ENCODE measurements at places on chromosomes 6 and 20. TPM values are rescaled to one million over a fixed set of nuclear protein-coding genes. Genes with fewer than 3 reads are reported as not detected.

DNA sequence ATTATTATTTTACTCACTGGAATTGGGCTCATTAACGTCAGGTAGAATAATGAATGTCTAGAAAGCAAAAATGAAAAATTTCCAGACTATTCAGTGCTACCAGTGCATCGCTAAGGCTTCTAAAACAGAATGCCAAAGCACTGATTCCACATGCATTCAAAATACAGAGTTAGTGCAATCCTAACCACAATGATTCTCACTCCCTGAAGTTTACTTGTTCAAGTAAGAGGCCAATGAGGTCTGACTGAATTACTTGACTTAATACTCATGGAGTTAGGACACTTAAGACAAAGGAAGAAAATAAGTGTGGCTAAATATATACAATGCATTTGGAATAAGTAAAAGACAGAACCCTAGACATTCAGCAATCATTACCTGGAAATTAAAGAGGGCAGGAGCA lies 220.5 kb downstream of the PKHD1 start:
- no peak overlapping the region for H3K4me3 ChIP-seq
- no peaks in the 10 kb centered on the region for H3K36me3 ChIP-seq
- no peak overlapping the region for H3K27ac ChIP-seq
- no peaks in the 10 kb centered on the region for H3K4me1 ChIP-seq
- no peaks in the 10 kb centered on the region for H3K27me3 ChIP-seq

DNA sequence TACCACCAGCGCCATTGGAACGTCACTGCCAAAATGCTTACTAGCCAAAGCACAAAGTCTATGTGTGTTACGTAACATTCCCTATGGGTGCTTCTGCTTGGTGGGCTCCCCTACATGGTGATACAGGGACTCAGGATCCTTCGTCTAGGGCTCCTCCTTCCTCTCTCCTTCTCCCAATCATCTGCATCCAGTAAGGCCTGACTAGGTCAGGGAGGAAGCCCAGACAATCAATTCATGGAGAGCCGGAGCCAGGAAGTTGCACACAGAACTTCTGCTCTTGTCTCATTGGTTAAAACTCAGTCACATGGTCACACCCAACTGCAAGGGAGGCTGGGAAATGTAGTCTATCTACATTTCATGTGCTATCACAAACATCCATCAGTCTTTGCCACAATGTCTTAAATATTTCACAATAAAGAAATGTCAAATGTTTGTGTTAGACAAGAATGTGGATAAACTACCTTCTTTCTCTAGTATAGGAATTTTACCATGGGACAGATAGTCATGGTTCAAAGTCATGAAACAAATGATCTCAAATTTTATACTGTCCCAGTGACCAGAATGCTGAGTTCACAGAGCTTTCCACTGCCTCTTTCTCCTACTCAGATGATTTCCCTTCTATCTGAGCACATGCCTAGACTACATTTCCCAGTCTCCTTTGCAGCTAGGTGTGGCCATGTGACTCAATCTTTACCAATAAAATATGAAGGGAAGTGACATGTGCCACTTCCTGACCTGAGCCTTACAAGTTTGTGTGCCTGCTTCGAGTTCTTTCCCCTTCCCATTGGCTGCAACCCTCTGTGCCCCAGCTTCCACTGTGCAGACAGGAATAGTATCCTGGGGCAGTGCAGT lies 9.3 kb upstream of the KCNK15 start:
- no peaks in the 10 kb centered on the region for H3K27me3 ChIP-seq
- no peaks in the 10 kb centered on the region for H3K36me3 ChIP-seq
- H3K4me3 ChIP-seq, result no peak overlapping the region
- DNase-seq, result peak; percentile 72
- H3K27ac ChIP-seq, result no peak overlapping the region

GRCh38 chr6:104286641-104287040 lies 573.1 kb downstream of the HACE1 start:
- no peak overlapping the region for H3K4me3 ChIP-seq
- no peaks in the 10 kb centered on the region for H3K36me3 ChIP-seq
- no peak for DNase-seq
- H3K4me1 ChIP-seq, result no peaks in the 10 kb centered on the region

DNA sequence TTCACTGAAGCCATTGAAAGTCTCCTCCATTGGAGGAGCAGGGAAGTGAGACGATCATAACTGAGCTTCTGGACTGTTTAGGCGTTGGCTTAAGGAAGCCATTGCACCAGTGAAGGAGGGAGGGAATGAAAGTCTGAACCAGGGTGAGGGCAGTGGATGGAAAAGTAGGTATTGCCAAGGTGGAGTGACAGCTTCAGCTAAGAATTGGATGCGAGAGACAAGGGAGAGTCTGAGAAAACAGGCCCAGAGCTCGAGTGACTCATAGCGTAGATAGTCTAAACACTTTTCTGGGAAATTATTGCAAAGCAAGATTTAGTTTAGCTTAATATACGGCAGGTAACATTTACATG lies 4.5 kb downstream of the DSP start:
- peaks cover 18% of the 10 kb centered on the region for H3K27me3 ChIP-seq
- DNase-seq, result no peak
- H3K36me3 ChIP-seq, result no peaks in the 10 kb centered on the region
- H3K27ac ChIP-seq, result no peak overlapping the region
- peaks cover 18% of the 10 kb centered on the region for H3K4me1 ChIP-seq

DNA sequence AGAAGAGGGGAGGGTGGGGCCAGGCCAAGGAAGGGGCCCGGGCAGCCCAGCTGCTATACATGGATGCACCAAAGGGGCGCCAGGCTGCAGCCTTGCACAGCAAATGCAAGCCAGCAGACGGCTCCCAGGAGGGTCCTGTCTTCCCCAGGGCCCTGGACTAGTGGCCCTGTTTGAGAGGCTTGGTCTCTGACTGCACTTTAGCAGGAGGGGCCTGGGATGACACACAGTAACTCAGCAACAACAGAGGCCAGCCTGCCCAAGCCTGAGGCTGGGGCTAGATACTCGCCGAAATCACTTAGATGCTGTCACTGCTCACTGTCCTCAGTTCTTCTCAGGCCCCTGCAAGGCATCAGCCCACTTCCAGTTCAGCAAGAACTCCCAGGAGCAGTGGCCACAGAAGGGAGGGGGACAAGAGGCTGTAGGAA lies 73.5 kb downstream of the TRAM2 start:
- H3K4me1 ChIP-seq, result no peaks in the 10 kb centered on the region
- H3K36me3 ChIP-seq, result no peaks in the 10 kb centered on the region
- H3K27me3 ChIP-seq, result no peaks in the 10 kb centered on the region

The SCUBE3 gene
- 0.61 TPM for total RNA-seq

The NKX2-2 gene
- not detected for total RNA-seq

DNA sequence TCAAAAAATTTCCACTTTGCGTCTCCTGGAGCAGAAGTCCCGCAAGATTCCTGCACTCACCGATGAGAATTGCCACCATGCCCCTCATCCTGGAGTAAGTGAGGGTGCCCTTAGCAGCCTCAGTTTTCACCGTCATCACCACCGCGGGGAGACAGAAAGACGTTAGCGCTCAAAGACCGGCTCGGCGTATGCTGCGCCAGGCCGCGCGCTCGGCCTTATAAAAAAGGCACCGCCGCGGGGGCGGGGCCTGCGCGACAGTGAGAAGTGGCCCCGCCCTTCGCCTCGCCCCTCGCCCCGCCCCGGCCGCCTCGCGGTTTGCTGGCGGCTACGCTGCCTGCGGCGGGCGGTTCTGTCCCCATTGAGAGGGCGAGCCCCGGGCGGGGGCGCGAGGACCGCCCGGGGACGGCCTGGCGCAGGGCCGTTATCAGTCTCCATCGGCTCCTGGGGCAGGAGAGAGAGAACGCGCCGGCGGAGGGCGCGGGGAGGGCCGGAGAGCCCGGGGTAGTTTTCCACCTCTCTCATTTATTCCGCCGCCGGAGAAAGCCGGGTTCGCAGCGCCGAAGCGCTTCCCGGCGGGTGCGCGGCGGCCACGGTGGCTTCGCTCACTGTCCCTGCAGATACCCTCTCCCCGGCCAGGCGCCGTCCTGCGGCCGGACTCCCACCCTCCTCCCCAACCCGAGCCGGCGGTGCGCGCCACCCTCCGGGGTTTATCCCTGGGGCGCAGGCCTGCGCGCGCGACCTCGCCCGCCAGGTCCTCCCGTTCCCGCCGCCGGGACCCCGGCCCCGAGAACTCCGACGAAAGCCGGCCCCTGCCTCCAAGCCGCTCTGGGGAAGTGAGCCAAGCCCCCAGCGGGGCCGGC lies 122.5 kb upstream of the SLC2A12 start:
- DNase-seq, result peak; percentile 90
- H3K4me1 ChIP-seq, result no peaks in the 10 kb centered on the region
- H3K27me3 ChIP-seq, result no peaks in the 10 kb centered on the region

The NRSN1 gene
- not detected for total RNA-seq

DNA sequence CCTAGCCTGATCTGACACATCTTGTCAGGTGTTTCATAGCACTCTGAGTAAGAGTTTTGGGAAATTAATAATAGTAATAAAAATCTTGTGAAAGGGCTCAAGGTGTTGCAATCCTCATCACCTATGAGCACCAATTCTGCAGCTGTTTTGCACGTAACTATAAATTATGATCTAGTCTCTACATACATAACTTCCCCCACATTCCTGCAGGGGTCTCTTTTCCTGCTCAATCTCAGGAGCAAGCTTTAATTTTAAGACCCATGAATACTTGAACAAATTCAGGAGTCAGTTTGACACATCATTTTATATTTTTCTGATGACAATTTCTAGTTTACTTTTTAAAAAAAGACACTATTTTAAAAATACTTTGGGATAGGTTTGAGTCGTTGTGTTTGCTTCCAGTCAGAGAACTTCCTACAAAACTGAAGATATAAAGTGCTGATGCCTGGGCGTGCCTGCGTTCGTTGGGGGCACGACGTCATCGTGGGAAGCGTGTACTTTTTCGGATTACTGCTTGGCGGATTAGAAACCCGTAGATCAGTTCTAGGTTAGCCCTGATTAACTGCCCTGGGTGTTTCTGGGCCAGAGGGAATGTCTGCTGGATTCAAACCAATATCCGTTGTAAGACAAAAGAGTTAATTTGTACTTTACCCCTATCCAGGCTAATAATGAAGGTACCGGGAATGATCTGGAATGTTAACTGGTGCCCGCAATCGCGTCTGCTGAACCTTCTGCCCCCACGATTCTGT lies 1.0 kb upstream of the E2F3 start:
- H3K27ac ChIP-seq, result peak overlapping the region; percentile 68
- H3K4me1 ChIP-seq, result no peaks in the 10 kb centered on the region
- H3K27me3 ChIP-seq, result no peaks in the 10 kb centered on the region

GRCh38 chr6:11586536-11586935 lies 49.0 kb downstream of the TMEM170B start:
- no peak overlapping the region for H3K4me3 ChIP-seq
- no peaks in the 10 kb centered on the region for H3K4me1 ChIP-seq
- H3K27ac ChIP-seq, result no peak overlapping the region
- H3K36me3 ChIP-seq, result no peaks in the 10 kb centered on the region

The TRIM40 gene
- not detected for total RNA-seq

DNA sequence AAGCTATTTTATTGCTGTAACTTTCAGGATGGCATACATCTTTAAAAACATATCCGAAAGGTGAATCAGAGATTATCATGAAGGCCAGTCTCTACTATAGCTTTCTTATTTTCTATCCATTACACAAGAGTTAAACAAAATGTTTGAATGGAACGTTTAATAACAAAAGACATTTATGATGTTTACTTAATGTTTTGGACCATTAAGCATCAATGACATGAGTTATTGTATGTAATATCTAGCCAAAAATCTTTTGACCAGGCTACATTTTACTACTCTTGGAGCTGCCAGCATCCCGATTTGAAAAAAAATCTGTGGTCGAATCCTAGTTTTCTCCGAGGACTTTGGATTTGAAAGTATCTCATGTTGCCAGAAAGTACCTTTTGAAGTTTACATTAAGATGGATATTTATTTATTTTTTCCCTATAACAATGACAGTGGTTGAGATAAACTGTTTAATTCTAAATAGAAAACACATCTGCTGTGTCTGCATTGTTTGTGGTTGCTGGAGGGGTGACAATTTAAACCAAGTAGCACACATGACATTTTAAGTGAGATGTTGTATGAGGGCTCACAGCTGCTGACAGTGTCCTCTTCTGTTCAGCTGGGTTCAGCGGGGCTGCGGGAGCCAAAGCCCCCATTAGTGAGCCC lies 293.7 kb upstream of the TCF21 start:
- H3K27me3 ChIP-seq, result no peaks in the 10 kb centered on the region
- peak overlapping the region; percentile 54 for H3K27ac ChIP-seq
- no peaks in the 10 kb centered on the region for H3K4me1 ChIP-seq
- no peaks in the 10 kb centered on the region for H3K36me3 ChIP-seq
- H3K4me3 ChIP-seq, result no peak overlapping the region

GRCh38 chr6:10425176-10425974 lies 10.5 kb upstream of the TFAP2A start:
- peaks cover 6% of the 10 kb centered on the region for H3K4me1 ChIP-seq
- H3K4me3 ChIP-seq, result no peak overlapping the region
- no peak overlapping the region for H3K27ac ChIP-seq
- H3K27me3 ChIP-seq, result no peaks in the 10 kb centered on the region
- no peak for DNase-seq

The DLK2 gene
- total RNA-seq, result not detected

The GINS1 gene
- 14.3 TPM for total RNA-seq

The MOXD1 gene
- total RNA-seq, result 47.6 TPM

The CRISP2 gene
- not detected for total RNA-seq

- H3K27me3 ChIP-seq, result no peaks in the 10 kb centered on the region
- H3K36me3 ChIP-seq, result no peaks in the 10 kb centered on the region
- H3K4me1 ChIP-seq, result no peaks in the 10 kb centered on the region
- DNase-seq, result no peak
Observed at GRCh38 chr20:53800883-53801604, 207.4 kb upstream of the ZNF217 start.

The OLIG3 gene
- total RNA-seq, result not detected

The LAMA5 gene
- 52.3 TPM for total RNA-seq

- DNase-seq, result no peak
- no peak overlapping the region for H3K27ac ChIP-seq
- no peaks in the 10 kb centered on the region for H3K4me1 ChIP-seq
- H3K27me3 ChIP-seq, result no peaks in the 10 kb centered on the region
- H3K4me3 ChIP-seq, result no peak overlapping the region
Observed at GRCh38 chr6:6131492-6132109, 124.9 kb upstream of the NRN1 start.

DNA sequence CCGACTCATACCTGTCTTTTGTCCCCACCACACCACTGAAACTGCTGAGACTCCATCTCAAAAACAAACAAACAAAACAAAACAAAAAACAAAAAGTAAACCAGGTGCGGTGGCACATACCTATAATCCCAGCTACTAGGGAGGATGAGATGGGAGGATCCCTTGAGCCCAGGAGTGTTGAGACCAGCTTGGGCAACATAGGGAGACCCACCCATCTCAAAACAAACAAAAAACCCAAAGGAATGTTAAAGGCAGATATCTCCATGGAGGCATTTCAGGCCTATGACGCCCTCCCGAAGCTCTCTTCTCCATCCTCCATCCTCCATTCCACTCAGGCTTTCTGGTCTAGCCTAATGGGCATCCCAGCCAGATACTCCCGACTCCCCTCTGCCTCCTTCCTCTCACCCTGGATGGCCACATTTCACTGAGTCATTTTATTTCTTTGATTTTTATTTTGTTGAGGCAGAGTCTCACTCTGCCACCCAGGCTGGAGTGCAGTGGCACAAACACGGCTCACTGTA lies 3.2 kb upstream of the SLC4A11 start:
- no peak overlapping the region for H3K4me3 ChIP-seq
- peaks cover 9% of the 10 kb centered on the region for H3K4me1 ChIP-seq
- peaks cover 13% of the 10 kb centered on the region for H3K27me3 ChIP-seq

GRCh38 chr6:75044846-75045245 lies 161.0 kb downstream of the COL12A1 start:
- H3K27me3 ChIP-seq, result no peaks in the 10 kb centered on the region
- no peak for DNase-seq
- H3K27ac ChIP-seq, result no peak overlapping the region
- no peaks in the 10 kb centered on the region for H3K4me1 ChIP-seq
- H3K36me3 ChIP-seq, result no peaks in the 10 kb centered on the region
- no peak overlapping the region for H3K4me3 ChIP-seq

The TSBP1 gene
- total RNA-seq, result not detected

GRCh38 chr6:122374307-122374706 lies 25.1 kb upstream of the HSF2 start:
- H3K27me3 ChIP-seq, result peaks cover 3% of the 10 kb centered on the region
- no peaks in the 10 kb centered on the region for H3K36me3 ChIP-seq
- H3K4me1 ChIP-seq, result no peaks in the 10 kb centered on the region
- DNase-seq, result no peak
- no peak overlapping the region for H3K27ac ChIP-seq
